ENCODE measurements at places on chromosomes 11 and 22.
A peak's percentile ranks its signal among the peaks of the same experiment; 100 is the strongest.

GRCh38 chr11:84224042-84224441 is 937.9 kb upstream of the CCDC90B start:
- DNase-seq: no peak

DNA sequence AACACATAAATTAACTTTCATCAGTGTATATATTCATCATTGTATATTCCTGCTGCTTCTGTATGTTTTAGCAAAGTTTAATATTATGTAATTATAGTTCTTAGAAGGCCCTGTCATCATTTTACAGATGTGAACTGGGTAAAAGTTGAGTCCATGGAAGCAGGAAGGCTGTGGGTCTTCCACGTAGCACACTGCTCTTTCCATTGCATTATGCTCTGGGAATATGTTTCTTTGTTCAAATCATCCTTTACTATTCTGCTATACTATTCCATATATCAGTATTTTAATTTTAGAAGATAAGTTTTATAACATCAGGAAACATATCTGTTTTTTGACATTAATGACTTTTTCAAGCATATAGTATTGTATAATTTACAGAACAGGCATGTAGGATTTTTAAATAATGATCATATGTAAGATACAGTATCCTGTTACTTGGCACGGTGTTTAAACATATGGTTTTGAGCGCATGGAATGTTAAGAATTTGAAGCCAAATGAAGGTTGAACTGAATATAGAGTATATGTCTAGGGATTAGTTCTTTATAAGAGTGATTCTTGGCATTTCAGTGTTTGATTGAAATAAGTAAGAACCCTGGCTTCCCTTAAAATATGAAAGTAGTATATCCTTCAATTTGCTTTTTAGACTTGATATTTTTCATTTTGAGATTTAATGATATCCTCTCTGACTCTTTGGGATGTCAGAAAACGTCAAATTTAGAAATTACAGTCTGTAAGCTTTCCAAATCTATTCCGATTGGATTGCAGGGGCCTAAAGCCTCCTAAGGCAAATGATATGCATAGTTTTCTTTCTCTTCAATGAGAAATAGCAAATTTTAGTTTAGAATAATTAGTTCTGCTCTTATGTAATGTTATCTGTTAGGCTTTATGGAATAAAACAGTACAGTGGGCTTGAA is 8.6 kb downstream of the CCDC81 start:
- DNase-seq: no peak

- peak; percentile 95 for DNase-seq
Observed at GRCh38 chr11:62727872-62728170, 465 bp upstream of the TTC9C start.

DNA sequence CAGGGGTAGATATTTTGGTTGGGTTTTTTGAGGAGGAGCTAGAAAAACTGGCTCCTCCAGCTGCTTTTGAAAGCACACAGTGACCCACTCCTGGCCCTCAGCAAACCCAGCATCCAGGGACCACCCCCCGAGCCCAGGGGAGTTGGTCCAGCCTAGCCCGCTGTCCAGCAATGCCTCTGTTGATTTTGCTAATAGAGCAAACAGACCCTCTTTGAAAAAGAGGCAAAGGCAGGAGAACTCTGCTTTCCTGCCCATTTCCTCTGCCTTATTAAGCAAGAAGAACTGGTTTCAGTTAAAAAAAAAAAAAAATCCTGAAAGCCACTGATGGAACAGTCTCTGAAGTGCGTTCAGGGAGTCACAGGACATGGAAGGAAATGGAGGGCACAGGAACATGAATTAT is 25.3 kb downstream of the ABTB2 start:
- DNase-seq: no peak

- DNase-seq: no peak
Observed at GRCh38 chr22:50540381-50540780, 5.3 kb upstream of the KLHDC7B start.

DNA sequence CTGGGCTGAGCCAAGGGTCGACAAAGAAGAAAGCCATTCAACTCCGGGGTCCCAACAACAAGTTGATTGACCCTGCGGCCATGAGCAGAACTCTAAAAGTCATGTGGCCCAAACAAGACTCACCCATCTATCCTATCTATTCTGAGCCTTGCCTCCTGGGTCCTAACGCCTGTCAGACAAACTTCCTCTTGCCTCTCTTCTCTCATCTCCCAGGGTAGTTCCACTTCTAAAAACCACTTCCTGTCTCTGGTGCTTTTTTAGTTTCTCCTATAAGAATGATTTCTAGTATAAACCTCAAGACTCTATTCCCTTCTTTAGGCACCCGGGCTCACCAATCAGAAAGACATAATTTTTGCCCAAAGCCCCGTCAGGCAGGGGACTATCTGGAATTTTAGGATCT is 530.2 kb downstream of the DLG2 start:
- no peak for DNase-seq

DNA sequence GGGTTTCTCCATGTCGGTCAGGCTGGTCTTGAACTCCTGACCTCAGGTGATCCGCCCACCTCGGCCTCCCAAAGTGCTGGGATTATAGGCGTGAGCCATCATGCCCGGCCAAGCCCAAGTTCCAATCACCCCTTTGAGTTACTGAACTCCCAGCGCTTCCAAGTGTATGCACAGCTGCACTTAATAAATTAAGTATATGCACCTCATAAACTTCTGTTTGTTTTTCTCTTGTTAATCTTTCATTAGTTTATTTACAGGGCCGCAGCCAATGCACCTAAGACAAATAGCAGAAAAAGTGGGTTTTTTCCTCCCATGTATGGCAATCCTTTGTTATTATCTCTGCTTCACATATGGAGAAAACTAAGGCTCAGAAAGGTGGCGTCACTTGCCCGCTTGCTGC is 21.3 kb downstream of the SYN3 start:
- no peak for DNase-seq

DNA sequence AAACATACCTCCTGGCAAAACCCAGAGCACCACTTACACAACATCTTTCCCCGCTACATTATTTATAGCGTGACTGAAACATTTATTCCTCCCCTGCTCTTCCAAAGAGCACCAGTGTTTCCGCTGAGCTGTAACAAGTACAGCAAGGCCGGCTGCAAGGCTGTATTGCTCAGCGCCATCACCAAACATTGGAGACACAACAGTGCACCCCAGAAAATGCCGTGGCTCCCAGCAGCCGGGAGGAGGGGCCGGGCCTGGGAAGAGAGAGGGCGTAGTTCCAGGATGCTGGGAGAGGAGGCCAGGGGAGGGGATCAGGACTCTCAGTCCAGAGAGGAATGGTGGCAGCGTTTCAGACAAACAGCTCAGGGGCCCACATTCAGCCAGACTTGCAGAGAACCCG is 133.2 kb downstream of the DSCAML1 start:
- DNase-seq: no peak

DNA sequence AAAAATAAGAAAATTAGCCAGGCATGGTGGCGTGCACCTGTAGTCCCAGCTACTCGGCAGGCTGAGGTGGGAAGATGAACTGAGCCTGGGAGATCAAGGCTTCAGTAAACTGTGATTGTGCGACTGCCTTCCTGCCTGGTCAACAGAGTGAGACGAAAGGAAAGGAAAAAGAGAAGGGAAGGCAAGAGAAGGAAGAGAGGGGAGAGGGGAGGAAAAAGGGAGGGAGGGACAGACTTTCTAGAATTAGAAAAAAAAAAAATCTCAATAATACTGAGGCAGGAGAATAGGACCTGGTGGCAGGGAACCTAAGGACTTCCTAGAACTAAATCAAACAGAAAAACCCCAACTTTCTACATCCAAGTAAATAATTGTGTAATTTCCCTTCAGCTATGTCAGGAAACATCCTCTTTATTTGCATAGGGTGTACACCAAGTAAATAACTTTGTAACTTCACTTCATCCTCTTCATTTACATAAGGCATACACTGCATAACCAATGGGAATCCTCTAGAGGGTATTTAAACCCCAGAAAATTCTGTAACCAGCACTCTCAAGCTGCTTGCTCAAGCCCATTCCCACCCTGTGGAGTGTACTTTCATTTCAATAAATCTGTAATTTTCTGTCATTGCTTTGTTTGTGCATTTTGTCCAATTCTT is 8.7 kb downstream of the SBF2 start:
- no peak for DNase-seq

DNA sequence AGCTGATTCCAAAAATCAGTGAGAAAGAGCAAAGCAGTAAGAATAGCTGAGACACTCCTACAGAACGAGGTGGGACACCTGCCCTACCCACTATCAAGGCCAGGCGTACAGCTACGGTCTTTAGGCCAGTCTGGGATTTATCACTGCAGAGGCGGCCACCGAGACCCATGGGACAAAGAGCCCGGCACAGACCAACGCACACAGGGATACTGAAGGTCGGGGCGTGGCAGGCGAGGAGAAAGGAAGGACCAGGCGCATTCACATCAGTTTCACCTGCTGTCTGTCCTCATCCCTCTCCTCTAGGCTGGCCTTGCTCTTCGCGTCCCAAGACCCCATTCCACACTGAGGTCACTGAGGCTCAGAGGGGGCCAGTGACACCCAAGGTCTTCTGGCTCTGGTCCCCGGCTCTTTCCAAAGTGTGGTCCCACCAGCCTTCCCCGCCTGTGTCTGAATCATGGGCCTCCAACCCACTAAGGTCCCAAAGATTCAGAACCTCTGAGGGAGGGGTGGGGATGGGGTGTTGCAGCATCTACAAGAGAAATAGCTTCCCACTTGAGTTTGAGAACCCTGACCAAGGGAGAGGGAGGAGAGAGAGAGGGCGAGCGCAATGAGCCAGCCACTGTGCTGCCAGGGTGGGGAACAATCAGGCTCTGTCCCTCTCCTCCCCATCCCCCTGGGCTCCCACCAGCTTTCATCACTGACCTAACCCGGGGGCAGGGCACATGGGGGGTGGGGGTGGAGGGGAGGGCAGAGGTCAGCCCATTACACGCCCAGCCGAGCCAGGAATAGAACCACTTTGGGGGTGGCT is 7.2 kb upstream of the PICK1 start:
- no peak for DNase-seq

GRCh38 chr11:41461057-41461681 is 1.7 kb upstream of the LRRC4C start:
- DNase-seq: peak; percentile 2

DNA sequence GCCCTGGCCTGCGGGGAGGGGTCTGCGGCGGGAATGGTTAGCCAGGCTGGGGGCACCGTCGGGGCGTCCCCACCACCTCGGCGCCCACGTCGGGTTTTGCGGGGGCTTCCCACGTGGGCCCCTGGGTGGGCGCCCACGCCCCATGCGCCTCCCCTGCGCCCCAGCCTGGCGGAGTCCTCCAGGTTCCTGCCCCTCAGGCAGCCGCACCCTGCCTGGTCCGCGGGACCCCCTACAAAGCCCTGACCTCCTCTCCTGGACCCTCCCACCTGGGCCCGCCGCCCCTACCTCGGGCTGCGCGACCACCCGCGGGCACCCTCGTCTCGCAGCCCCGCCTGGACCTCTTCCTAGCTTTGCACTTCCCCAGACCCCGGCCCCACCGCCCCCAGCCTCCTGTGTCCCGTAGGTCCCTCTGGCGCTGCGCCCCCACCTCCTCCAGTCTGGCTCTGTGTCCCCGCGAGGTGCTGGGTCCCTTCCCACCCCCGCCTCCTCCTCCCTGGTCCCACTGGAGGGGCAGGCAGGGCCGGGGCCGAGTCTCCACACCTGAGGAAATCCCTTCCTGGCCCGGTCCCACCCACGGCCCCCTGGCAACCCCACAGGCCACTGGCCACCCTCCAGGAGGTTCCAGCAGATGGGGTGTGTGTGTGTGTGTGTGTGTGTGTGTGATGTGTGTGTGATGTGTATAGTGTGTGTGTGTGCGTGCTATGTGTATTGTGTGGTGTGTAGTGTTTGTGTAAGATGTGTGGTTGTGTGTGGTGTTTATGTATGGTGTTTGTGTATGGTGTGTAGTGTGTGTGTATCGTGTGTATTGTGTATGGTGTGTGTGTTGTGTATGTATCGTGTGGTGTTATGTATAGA is 11.8 kb downstream of the PIM3 start:
- no peak for DNase-seq

DNA sequence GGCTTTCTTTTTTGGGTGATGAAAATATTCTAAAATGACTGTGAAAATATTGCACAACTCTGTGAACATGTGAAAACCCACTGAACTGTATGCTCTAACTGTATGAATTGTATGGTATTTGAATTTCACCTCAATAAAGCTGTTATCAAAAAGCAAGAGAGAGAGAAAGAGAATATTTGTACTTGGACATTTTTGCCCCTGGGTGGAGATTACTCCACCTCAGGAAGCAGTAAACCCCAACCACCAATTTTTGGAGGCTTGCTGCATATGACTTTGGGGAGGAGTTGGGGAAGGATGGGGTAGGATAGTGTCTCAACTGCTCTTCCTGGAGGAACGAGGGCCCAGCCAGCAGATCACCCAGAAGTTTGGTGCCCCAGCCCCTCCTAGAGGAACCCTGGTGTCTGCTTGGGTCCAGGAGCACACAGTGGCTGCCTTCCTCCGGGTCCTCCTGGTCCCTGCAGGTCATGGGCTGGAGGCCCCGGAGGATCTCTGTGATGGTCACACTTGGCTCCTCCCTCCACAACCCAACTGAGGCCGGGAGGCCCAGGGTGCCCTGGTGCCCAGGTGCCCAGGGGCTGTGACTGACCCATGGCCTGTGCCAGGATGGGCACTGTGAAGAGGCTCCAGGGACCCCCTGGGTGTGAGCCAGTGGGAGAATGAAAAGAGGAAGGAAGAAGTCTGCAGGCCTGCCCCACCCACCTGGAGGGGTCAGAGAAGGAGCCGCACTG is 15.3 kb upstream of the PICK1 start:
- no peak for DNase-seq

GRCh38 chr11:111472228-111472627 is 40.0 kb downstream of the BTG4 start:
- DNase-seq: no peak

- no peak for DNase-seq
Observed at GRCh38 chr11:34891611-34892010, 24.6 kb downstream of the APIP start.

GRCh38 chr22:26702906-26703830 is 45.8 kb downstream of the MIAT start:
- DNase-seq: no peak

GRCh38 chr11:126560221-126560620 is 204.7 kb downstream of the ST3GAL4 start:
- no peak for DNase-seq

- no peak for DNase-seq
Observed at GRCh38 chr11:65502555-65503367, 3.9 kb downstream of the MALAT1 start.

DNA sequence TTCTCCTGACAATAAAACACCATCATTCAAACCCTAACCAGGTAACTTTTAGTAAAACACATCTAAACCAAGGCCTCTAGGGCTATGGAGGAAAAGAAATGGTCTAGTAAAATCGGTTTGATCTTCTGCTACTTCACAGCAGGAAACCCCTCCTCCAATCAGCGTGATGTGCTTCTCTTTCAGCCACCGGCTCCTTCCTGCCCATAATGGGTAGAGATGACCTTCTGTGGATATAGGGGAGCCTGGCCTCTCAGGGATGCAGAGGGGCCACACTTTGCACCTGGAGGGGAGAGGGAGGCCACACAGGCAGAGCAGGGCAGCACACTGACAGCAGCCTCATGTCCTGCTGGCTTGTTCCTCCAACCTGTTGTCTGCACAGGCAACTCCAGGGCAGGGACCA is 6.9 kb downstream of the EHD1 start:
- no peak for DNase-seq

All from NCI-H2029 treated with DMSO at 0.1 percent for 48 hours (cell line).